ENCODE measurements at places on chromosomes 16 and 17.

- DNase-seq: peak; percentile 43
Observed at GRCh38 chr17:67602974-67603373, 114.8 kb upstream of the NOL11 start.

GRCh38 chr16:79932572-79932971 lies 332.0 kb upstream of the MAF start:
- no peak for DNase-seq

DNA sequence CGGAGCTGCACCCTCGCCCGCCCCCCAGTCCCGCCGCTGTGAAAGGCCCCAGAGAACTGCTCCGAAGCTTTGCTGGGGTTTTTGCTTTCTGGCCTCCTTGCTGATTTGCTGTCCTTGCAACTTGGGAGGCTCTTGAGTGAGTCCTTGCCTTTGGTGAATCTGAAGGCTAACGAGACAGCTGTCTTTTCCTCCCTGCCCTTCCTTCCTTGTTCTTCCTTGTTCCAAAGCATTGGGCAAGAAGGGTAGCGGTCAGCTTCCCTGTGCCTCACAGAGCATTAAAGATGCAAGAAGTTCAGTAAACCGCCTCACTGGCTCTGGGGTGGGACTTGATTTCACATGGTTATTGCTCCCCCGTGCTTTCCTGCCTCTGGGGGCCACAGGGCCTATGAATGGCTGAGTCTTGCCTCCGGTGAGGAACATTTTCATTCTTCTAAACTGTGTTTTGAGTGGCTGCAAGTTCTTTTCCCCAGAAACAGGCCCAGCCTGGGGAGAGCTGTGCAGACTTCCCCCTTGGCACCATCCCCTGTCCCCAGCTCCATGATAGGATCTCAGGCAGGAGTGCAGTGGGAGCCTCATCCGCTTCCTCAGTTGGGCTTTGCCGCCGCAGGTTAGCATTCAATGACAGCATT lies 1.4 kb downstream of the YPEL2 start:
- DNase-seq: no peak

DNA sequence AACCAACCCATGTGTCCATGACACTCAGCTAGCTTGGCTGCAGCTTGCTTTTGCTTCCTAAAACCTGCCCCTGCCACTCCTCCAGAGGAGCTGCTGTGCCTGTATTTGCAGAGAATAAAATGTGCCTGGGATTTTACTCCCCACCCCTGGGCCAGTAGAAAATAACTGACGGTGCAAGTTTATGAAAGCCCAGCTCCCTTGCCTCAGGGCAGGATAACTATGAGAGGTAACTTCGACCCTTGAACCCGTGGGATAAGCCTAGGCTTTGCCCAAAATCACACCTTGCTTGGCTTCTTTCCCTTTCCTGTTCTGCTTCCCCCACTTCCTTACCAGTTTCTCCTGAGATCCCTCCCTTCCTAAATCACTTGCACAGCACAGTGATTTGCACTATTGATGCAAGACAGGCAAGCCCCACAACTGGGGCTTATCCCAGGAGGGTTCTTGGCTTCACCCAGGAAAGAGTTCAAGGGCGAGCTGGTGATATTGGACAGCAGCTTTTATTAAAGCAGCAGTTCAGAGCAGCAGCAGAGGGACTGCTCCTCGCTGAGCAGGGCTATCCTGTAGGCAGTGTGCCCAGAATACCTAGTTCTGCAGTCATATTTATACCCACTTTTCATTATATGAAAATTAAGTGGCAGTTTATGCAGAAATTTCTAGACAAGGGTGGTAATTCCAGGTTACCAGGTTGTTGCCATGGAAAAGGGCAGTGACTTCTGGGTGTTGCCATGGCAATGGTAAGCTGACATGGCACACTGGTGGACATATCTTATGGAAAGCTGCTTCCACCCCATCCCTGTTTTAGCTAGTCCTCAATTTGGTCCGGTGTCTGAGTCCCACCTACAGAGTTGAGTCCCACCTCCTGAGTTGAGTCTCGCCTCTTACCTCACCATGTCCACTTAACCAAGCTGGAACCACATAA lies 6.3 kb upstream of the ERCC4 start:
- DNase-seq: no peak

DNA sequence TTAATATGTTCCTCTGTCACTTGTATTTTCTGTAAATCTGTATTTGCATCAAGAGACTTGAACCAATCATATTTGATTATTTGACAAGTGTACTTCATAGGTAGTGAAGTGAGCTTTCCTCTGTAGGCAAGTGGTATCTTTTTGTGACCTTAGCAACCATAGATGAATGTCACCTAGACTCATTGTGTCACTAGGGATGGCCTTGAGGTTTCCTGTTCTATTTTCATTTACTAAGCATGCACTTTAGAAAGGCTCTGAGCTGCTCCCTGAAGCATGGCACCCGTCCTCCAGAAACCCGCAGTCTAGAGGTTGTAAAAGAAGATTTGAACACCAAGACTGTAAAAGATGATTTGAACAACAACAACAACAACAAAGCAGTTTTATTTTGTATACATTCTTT lies 151.7 kb downstream of the PRKCB start:
- DNase-seq: no peak

DNA sequence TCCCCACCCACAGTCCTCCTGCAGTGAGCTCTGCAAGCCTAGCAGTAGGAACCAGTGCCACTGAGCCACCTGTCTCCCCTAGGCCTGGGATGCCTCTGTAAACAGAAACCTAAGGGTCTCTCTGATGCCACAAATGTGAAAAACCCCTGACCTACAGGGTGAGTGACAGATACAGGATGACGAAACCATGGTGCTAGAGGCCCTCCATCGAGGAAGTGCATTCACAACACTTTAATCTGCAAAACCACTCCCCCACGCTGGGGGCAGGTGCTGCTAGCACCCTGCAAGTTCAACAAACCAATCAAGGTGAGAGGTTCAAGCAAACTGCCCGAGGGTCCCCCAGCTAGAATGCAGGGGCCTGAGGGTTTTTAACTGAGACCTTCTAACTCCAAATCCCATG lies 59.5 kb downstream of the CDYL2 start:
- no peak for DNase-seq

Data from H54 (cell line).